AG10803 (cell line): ENCODE measurements at places on chromosomes 5 and 9.

GRCh38 chr9:93115486-93116071, 18.5 kb downstream of the NINJ1 start:
- DNase-seq, result no peak

DNA sequence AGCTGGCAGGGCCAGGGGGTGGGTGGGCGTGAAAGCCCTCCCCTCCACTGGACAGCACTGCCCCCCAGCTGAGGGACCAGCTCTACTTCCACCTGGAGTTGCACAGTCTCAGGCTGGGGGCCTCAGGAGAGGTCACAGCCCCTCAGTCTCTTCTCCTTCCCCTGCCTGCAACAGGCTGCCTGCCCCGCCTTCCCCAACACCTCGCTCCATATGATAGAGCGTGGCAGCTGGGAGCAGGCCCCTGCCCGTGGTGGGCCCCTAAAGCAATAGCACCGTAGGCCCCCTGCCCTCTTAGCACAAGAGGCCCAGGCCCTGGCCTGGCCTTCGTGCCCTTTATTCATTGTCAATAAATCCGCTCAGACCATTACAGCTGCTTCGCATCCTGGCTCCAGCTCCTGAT, 3.9 kb downstream of the RELL2 start:
- DNase-seq, result no peak

DNA sequence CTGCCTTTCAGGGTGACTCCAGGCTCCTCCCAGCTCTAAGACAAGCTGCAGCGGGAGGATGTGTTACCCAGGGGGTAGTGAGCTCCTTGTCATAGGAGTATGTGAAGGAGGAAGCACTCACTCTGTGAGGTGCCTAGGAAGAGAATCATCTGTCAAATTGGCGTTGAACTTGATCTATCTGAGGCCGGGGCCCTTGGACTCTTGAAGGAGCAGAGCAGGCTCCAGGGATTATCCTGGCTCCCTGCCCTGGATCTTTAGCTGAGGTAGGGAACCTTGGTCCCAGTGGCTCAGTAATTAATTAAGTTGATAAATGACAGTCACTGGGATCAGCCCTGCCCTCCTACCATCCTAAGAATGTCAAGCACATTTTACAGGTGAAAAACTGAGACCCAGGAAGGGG, 15.5 kb downstream of the ADGRD2 start:
- DNase-seq, result no peak

- no peak for DNase-seq
Observed at GRCh38 chr9:124782661-124783574, 6.0 kb downstream of the OLFML2A start.

GRCh38 chr9:80013891-80014290, 442.1 kb downstream of the TLE4 start:
- DNase-seq, result no peak

DNA sequence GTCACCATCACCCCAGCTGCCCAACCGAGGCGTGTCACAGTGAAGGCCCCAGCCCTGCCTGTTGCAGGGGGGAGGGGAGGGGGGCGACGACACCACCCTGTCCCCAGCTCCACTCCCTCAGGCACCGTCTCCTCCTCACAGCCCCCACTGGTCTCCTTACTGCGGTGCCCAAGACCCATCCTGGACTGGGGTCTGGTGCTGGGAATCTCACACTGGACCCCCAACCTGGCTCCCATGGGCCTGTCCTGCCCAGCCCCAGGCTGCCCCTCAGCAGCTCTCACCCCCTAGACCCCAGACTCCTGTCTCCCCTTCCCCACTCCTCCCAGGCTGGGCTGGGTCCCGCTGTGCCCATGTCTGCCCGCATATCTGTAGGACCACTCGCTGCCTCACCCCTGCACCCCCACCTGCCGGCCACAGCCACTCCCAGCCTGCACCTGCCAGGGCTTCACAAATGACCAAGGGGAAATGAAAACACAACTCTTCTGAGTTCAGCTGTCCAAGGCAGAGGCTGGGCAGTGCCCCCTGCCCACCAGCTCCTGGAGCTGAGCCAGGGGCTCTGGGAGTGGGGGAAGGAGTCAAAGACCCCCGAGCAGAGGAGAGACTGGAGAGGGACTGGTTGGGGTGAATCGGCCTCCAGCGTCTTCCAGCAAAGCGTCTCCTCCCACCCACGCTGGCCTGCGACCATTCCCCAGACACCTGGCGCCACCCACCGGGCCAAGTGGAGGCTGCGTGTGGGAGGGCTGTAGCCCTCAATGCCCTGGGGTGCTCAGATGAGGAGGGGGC, 32.6 kb upstream of the EGFL7 start:
- peak; percentile 22 for DNase-seq

- DNase-seq, result no peak
Observed at GRCh38 chr5:97090944-97091343, 51.5 kb downstream of the LIX1 start.

GRCh38 chr5:15655683-15656082, 155.7 kb downstream of the FBXL7 start:
- DNase-seq, result no peak

- no peak for DNase-seq
Observed at GRCh38 chr5:24053737-24054136, 546.3 kb downstream of the PRDM9 start.
